ENCODE measurements at places on chromosomes 2 and 18.

DNA sequence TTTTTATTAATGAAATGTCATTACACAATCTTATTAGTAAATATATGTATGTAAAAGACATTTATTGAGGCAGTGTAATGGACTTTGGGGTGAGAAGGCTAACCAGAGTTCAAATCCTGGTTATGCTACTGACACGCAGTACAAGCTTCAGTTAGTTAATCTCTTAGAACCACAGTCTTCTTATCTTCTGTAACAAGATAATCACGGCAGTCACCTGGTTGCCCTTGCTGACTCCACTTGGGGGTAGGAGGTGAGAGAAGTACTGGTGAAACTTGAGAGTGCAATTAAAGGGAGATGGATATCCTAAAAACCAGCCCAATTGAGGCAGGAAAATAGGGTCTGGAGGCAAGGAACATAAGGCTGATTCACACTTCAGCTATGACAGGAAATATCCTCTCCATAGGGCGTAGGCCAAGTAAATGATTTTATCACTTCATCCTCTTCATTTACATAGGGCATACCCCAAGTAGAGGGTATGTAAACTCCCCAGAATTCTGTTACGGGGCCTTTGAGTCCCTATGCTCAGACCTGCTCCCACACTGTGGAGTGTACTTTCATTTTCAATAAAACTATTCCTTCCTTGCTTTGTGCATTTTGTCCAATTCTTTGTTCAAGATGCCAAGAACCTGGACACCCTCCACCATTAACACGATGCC is 21.3 kb downstream of the SKA1 start:
- DNase-seq: no peak

DNA sequence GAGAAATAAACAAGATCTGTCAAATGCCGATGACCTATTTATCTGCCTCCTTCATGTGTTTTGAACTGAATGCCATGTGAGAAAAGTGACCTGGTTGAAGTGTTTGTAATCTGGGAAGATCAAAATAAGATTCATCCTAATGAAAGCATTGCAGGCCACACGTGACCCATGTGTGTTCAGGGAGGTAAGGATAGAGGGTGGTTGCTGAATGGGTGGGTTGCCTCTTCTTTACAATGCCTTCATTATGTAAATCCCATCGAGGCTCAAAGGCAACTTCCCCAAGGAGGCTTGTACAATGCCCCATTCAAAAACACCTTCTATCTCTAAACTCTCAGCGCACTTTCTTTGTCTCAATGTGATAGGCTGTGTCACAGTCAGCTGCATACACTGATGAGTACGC is 273.1 kb downstream of the LRATD1 start:
- DNase-seq: no peak

GRCh38 chr2:129605646-129606045 is 373.8 kb upstream of the RAB6C start:
- no peak for DNase-seq

GRCh38 chr2:125526093-125526492 is 1129.9 kb upstream of the GYPC start:
- no peak for DNase-seq

DNA sequence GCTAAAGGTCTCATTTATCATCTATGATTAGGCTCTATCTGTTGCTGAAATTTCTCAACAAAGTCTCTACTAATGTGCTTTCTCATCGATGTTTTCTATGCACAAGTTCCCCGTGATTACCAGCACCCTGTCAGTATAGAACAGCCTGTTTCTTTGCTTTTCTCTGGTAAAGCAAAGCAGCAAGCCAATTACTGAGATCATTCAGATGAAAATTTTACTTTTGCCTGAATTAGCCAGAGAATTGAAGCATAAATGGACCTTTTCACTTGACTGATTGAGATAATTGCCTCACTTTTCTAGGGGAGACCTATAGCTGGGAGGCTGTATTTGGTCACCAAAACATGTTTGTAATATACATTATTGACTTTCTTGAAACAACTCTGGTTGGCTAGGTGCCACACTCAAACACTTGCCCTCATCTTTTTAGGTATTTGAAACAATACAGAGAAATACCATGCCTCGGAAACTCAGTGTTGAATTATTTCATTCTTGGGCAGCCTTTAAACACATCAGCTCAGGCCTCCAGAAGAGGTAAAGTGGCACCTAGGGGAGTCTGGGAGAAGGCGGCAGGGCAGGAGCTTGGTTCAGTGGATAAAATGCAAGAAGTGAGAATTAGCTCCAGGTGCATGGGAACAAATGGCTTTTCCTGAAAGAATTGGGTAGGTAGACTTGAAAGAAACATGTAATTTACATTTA is 96.2 kb downstream of the GALNT3 start:
- no peak for DNase-seq

DNA sequence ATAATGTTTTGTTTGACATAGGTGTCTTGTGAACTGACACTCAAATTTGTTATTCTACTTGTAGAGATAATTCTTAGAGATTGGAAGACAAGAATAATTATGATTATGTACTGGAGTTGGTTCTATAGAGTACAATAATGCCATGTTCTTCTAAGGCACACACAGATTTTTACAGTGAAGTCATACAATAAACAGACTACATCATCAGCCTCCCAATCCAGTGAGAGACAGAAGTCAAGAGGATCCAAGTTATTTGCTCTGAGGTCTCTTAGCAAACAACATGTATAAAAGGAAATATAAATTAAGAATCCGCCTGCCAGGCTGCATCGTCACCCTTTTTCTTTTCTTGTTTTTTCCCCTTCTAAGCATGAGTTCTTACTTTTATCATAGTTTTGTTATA is 613.5 kb upstream of the SETBP1 start:
- DNase-seq: no peak

DNA sequence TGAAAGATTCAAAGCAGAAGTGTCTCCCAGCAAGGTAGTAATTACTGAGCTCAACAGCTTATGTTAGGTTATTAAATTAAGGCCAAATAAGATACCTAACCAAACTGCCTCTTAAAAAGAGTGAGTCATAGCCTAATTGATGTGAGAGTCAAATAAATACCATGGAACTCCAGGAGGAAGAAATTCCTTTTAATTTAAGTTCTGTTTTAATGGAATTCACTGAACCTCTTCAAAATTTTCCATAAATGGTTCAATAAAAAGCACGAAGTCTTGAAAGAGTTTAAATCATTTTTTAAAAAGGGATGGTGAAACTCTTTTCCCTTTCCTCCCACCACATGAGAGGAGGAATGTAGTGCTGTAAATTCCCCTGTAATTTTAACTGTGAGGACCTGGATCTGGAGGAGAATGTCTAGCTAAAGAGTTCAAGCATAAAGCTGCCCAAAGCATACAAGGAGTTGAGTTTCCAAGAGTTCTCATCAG is 180.8 kb upstream of the MMADHC start:
- DNase-seq: no peak

- DNase-seq: no peak
These were observed 357.9 kb downstream of the THSD7B start for GRCh38 chr2:137123226-137123625.

All from upper lobe of right lung (tissue), 1 donor.